ENCODE measurements at places on chromosomes 3 and 15.
A peak's percentile ranks its signal among the peaks of the same experiment; 100 is the strongest.

DNA sequence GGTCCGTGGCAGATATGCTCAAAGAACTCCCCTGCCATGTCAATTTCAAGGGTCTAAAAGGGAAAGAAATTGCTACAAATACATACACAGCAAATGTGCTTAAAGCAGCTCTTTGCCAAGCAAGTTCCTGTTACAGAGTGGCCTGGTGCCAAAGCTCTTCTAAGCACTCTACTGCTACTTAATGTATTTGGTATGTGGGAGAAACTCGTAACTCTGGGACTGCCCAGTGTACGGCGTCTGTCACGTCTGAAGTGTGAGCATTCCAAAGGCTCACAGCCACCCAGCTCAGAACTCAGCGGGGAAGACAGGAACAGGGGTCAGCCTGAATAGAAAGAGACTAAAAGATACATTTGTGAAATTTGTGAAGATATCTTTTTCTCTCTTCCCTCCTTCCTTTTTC lies 54.6 kb downstream of the RBMS3 start:
- no peak for DNase-seq

- DNase-seq, result no peak
Measured at GRCh38 chr15:49902685-49903501, 216.1 kb downstream of the ATP8B4 start.

GRCh38 chr3:57164217-57164656 lies 916 bp downstream of the IL17RD start:
- no peak for DNase-seq

GRCh38 chr15:57703387-57703786 lies 3.1 kb upstream of the POLR2M start:
- peak; percentile 60 for DNase-seq

- DNase-seq, result no peak
Measured at GRCh38 chr15:45729141-45729540, 94.3 kb downstream of the SQOR start.
